ENCODE measurements at places on chromosomes 5 and 9. TPM values are rescaled to one million over a fixed set of nuclear protein-coding genes. Genes with fewer than 3 reads are reported as not detected.

DNA sequence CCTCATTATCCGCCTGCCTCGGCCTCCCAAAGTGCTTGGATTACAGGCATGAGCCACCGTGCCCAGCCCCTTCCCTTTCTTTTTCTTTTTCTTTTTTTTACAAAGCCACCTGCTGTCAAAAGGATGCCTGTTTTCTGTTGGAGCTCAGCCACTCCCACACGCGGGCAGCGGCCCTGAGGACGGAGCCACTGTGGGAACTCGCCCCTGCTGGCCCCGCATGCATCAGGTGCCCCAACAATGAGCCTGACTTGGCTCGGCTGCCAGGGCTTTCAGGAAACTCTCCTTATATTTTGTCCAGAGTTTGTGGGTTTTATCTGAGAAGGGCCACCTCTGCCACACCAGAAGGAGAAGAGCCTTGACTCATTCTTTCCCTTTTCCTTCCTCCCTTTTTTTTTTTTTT lies 37.1 kb upstream of the LRRC14B start:
- H3K27ac ChIP-seq: peak overlapping the region; percentile 81
- no peak for DNase-seq
- peaks cover 25% of the 10 kb centered on the region for H3K36me3 ChIP-seq
- H3K27me3 ChIP-seq: peaks cover 9% of the 10 kb centered on the region

DNA sequence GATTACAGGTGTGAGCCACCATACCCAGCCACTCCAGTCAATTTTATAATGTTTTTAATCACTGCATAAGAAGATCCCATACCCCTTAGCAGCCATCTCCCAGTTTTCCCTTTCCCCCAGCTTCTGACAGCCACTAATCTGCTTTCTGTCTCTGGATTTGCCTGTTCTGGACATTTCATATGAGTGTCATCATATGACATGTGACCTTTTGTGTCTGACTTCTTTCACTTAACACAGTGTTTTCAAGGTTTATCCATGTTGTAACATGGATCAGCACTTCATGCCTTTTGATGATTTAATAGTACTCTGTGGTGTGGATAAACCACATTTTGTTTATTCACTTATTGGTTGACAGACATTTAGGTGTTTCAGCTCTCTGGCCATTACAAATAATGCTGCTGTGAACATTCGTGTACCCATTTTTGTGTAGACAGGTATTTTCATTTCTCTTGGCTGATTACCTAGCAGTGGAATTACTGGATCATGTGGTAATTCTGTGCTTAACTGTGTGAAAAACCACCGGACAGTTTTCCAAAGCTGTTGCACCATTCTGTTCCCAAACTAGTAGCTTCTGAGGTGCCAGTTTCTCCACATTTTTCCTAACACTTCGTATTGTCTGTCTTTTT lies 8.6 kb downstream of the SUSD3 start:
- no peak for DNase-seq
- no peaks in the 10 kb centered on the region for H3K4me1 ChIP-seq
- no peak overlapping the region for H3K27ac ChIP-seq
- H3K4me3 ChIP-seq: no peak overlapping the region

GRCh38 chr5:79844571-79844970 lies 146.5 kb downstream of the MTX3 start:
- no peak for DNase-seq
- no peak overlapping the region for H3K27ac ChIP-seq
- peaks cover 30% of the 10 kb centered on the region for H3K4me1 ChIP-seq
- H3K27me3 ChIP-seq: peaks cover 12% of the 10 kb centered on the region
- no peak overlapping the region for H3K4me3 ChIP-seq

DNA sequence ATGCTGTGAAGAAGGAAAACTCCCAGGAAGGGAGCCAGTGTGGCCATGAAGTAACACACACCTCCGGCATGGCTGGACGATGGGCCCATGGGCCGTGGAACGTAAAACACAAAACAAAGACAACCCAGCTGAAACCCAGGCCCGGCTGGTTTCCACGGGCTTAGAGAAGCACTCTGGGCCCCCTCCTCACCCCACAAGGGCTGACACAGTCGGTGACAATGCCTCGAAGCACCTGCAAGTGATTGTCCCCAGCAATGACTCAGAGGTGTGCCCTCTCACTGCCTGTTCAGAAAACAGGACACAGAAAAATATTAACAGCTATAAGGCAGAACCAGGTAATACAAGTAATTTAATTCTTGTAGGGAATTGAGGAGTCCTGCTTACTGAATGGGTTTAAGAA lies 135.3 kb downstream of the ROR2 start:
- peaks cover 6% of the 10 kb centered on the region for H3K27me3 ChIP-seq
- H3K4me1 ChIP-seq: peaks cover under 1% of the 10 kb centered on the region
- no peaks in the 10 kb centered on the region for H3K36me3 ChIP-seq
- no peak overlapping the region for H3K27ac ChIP-seq

Gene C1QTNF2
- total RNA-seq: 1.3 TPM

Gene FAM163B
- total RNA-seq: not detected

Gene PCA3
- not detected for total RNA-seq
